ENCODE measurements at places on chromosomes 5 and 9.

DNA sequence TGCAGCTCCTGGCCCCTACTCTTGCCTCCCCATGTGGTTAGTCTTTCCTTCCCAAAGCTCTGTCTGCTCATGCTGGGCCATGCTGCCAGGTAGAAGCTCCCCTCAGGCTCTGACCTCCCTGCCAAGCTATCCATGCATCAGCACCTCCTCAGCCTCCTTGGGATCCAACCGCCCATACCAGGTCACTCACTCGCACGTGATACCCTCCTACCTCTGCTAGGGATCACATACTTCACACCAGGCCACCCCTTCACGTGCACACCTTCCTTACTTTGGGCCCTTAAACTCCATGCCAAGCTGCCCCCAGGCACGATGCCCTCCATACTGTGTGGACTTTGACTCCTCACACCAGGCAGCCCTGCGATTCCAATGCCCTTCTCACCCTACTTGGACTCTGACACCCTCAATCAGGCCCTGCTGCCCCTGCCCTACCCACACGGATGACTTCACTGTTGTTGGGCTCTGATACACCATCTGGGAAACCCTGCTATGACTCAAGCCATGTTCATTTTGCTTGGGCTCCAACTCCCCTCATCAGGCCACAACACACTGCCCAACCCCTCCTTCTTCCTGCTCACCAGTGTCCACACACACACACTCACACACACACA is 34.1 kb downstream of the ZNF483 start:
- DNase-seq, result no peak

DNA sequence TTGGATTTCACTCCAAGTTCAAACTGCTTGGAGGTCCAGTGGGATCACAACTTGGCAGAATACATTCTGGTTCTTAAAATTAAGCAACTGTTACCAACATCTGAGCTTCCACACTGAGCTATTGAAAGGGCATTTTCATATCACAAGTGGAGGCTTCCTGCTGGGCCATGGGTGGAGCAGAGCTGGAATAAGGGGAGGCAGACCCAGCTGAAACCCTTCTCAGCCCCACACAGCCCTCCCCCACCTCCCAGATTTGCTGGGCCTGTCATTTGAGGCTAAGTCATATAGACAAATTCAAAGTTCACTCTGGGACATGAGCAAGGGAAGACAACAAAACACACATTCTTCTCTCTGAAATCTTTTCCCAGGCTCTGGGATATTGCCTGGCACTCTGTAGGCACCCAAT is 79.9 kb downstream of the ACTL7B start:
- DNase-seq, result no peak

GRCh38 chr5:18378066-18378465 is 743.8 kb downstream of the TAF11L14 start:
- DNase-seq, result no peak

DNA sequence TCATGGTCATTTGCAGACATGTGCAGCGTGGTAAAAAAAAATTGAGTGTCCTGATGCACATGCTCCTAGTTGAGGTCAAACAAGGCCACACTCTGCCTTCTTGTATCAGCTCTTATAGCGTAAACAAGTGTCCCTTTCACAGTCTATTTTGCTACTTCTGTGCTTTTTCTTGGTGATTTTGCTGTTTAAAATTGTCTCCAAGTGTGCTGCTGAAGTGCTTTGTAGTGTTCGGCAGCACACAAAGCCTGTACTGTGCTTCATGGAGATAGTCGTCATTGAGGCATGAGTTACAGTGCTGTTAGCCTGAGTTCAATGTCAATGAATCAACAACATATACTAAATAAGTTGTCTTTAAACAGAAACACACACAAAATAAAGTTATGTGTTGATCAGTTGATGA is 690.4 kb upstream of the MEF2C start:
- DNase-seq, result no peak

All from stimulated activated effector memory CD8-positive, alpha-beta T cell treated with anti-CD3 and anti-CD28 coated beads, Interleukin-12 subunit alpha, Interleukin-12 subunit beta, amount 100 ng/mL, for 72 hours (primary cell).